ENCODE measurements at places on chromosomes 1 and 21.

DNA sequence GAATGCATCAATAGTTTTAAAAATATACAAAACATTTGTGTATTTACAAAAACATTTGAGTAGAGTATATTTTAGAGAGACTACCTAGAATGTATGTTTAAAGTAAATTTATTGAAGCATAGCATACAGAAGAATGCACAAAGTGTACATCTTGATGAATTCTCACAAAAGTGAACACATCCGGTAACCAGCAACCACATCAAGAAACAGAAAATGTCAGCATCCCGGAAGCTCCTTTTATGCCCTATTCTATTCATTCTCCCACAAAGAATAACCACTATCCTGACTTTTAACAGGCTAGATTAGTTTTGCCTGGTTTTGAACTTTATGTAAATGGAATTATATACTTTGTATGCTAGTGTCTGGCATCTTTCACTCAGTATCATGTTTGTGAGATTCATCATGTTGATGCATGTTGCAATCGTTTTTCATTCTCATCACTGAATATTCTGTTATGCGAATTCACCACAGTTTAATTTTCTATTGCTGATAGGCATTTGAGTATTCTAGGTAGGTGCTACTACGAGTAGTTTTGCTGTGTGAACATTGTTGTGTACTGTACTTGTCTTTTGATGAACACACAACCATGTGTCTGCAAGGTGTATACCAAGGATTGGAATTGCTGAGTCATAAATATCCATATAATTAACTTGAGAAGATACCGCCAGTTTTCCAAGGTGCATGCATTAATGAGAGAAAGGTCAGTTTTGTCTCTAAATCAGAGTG is 75.4 kb downstream of the CACHD1 start:
- no peak for DNase-seq

GRCh38 chr1:86464819-86465218 is 3.9 kb upstream of the CLCA1 start:
- no peak for DNase-seq

DNA sequence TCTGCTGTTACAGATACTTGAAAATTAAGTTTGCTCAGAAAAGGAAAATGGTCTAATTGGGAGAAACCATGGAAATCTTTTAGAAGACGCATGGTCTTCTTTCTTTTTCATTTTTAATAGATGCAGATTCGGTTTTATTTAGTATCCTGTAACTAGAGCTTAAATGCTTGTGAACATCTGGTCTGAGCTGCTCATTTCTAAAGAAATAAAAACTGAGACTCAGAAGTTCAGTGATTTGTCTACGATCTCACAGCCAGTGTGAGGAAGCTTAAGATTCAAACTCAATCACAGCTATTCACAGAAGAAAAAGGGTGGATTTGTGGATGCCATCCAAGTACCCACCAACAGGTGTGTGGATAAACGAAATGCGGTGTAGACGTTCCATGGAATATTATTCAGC is 80.0 kb upstream of the TIAM1 start:
- DNase-seq, result no peak

DNA sequence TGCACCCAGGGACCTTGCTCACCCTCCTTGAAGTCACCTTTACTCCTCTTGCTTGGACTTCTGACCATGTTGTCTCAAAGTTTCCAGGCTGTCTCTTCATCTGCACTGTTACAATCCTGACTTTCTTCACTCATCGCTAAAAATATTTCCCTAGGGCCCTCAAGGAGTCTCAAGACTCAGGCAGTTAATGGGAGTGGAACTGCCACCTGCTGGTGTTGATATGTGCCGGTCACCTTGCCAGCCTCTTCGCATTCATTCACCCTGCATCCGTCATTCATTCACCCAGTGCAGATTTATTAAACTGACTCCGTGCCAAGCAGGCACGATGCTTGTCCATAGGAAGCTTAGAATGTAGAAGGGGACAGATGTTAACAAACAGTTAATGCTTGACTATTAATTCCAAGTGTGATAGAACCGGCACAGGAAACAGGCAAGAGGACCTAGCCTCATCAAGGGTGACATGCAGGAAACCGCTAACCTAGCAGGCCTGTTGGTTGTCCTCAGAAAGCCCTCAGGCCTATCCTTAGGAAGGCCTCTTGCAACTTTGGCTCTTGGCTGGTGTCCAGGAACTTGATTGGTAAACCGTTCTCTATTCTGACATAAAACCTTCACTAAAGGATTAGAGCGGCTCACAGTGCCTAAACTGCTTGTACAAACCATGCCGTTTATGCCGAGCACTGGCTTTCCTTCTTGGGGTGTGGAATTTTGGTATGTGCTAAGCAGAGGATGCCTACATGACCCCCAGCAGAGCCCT is 342.2 kb downstream of the CAMTA1 start:
- no peak for DNase-seq

- DNase-seq, result no peak
These were observed 58.1 kb downstream of the SERBP1 start for GRCh38 chr1:67372136-67372535.

DNA sequence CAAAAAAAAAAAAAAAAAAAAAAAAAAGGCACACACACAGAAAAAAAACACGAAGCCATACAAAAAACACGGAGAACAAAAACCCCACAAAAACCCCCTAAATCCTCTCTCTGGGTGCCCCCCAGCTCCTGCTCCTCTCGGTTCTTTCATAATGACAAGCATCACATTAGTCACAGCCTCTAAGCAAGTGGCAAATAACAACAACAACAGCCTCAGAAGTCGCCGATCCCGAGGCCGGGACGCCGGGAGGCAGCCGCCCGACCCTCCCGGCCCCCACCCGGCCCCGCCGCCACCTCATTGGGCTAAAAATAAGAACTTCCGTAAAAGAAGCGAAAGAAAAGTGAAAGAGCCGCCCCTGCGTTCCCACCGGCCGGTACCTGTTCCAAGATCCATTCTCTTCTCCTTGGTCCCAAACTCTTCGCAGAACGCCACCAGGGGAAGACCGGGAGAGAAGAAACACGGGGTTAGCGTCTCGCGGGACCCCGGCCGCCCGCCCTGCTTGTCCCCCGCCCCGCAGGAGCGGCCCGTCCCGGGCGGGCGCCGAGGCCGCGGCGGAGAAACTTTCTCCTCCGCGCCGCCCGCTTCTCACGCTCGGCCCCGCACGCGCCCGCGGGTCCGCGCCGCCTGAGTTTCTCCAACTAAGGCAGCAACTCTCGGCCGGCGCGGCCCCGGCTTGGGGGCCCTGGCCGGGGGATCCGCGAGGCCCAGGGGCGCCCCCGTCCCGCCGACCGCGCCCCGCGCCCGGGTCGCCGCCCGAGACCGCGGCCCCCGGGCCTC is 102.8 kb downstream of the CASZ1 start:
- DNase-seq, result no peak

- DNase-seq, result no peak
These were observed at the start of gene PTCH2 for GRCh38 chr1:44842862-44843655. Gene PTCH2, minus strand, starts transcription at chr1:44843253. Its CDS starts 321 bp downstream, at chr1:44842932.

DNA sequence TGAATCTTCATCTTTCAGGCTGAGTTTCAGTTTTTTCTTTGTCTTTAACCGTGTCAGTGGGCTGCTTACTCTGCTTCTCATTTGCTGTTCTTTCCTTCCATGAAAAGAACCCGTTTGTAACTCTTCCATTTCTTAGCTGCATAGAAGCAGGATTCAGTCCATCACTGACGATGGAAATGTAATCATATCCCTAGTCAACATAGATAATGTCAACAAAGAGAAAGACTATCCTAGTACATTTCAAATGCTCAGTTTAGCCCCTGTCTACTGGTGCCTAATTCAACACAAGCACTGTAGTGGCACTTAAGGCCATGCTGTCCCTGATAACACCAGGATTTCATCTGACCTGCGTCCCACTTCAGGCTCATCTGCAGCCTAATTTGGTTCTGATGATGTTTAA is 376 bp downstream of the GBP1 start:
- DNase-seq, result no peak

GRCh38 chr1:55426619-55427018 is 211.5 kb upstream of the USP24 start:
- no peak for DNase-seq

DNA sequence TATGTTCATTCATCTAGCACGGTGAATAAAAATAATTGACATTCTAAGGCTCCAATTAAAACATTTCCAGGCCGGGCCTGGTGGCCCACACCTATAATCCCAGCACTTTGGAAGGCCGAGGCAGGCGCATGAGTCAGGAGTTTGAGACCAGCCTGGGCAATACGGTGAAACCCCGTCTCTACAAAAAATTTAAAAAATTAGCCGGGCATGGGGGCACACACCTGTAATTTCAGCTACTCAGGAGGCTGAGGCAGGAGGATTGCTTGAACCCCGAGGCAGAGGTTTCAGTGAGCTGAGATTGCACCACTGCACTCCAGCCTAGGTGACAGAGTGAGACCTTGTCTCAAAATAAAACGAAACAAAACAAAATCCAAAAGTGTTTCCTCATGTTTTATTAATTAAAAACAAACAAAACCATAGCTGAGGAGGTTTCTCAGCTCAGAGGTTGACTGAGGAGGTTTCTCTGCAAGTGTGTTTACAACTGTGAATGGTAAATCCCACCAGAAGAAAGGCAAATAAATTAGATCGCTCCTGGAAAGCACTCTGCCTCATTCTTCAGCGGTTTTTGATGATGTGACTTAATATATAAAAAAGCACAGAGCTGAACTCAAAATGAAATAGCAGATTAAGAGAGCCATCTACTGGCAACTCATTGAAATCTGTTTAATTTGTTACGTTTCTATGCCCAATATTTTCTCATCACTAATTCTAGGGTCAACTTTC is 37.7 kb upstream of the ATG4C start:
- DNase-seq, result no peak

DNA sequence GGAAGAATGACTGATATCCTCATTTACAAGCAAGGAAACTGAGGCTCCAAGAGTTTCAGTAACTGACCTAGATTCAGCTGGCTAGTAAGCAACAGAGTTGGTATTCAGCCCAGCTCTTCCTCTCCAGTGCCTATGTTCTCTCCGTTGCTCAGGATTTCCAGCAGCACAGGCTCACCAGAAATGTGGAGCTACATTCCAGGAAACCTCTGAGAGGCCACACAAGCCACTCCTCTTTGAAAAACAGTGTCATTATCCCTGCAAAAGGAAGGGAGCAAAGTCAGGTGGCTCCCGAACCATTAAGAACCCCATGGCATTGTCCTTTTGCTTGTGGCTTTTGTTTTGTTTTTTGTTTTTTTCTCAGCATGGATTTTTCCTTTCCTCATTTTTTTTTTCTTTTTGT is 40.6 kb upstream of the DUSP10 start:
- DNase-seq, result no peak

- no peak for DNase-seq
These were observed 355.1 kb downstream of the GPATCH2 start for GRCh38 chr1:217275655-217276398.

GRCh38 chr1:87134625-87135328 is 193.9 kb upstream of the LMO4 start:
- DNase-seq, result peak; percentile 68

GRCh38 chr1:244273845-244274619 is 177.7 kb downstream of the ADSS2 start:
- peak; percentile 69 for DNase-seq

DNA sequence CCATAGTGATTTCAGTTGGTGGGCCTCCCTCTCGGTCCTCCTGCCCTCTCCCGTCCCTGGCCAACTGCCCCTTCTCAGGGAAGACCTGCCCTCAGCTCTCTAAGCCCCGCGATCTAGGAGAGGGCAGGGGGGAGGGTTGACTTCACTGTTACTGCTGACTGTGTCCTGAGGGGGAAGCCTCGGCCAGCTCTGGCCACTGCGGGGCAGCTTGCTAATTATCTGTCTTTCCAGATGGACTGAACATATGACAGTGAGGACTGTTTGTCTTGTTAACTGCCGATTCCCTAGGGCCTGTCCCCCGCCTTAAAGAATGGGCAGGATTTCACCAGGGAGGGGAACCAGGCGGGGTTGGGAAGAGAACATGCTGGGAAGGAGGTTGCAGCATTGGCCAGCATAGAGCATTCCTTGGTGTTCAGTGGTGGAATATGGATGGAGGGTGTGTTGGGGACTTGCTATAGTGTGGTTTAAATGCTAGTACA is 22.9 kb downstream of the NIPAL3 start:
- no peak for DNase-seq

- DNase-seq, result no peak
These were observed 489 bp downstream of the CDCA8 start for GRCh38 chr1:37692834-37693175.

- DNase-seq, result no peak
These were observed 345.8 kb downstream of the KIF26B start for GRCh38 chr1:245500546-245500945.

DNA sequence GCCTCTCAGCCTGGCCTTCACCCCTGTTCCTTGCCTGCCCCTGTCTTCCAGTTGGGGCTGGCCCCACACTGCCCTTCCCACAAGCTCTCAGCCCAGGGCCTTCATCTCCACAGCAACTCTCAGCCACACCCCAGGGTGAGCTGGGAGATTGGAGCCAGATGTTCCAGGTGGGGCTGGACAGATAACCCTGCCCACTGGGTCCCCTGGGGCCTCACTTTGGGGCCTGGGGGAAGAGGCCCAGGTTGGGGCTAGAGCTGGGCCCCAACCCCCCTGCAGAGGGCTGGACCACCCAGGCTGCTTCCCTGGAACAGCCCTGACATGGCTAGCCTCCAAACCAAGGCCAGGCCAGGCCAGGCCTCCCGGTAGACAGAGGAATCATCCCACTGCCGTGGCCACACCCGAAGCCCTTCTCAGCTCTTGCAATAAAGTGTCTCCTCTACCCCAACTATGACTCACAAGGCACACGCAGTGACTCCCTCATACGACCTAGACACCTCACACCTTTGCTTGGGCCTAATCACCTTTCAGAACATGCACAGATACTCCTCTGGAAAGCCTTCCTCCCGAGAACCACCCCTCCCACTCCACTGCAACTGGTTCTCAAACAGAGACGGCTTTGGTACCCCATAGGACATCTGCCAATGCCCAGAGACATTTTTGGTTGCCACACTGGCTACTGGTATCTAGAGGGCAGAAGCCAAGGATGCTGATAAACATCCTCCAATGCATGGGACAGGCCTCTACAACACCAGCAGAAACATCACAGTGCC is 22.2 kb downstream of the SLC2A1 start:
- DNase-seq, result no peak

- no peak for DNase-seq
These were observed 48.8 kb upstream of the IGSF5 start for GRCh38 chr21:39696196-39696595.

DNA sequence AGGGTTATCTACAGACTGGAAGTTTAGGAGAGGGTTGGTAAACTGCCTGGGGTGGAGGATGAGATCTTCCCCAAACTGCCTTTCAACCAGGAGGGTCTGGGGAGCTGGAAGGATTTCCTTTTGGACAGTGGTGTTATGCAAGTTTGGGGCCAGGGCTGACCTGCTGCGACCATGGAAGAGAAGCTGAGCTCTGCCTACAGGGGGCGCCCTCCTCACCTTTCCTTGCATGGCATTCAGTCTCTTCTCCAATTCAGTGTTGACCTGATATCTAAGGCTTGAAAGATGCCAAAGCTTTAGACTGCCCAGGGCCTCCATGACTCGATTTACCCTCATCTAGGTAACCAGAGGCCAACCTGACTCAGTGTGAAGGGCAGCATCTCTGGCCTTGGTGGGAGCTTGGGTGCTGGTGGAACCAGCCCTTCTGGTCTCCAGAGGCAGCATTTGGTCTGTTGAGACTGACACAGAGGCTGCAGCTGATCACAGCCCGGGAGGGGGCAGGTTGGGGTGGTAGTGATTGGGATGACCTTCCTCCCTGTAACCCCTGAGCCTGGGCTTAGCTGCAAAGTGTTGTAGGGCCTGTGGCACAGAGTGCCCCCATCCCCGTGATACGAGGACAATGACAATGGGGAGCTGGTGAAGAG is 170.0 kb downstream of the GRIK3 start:
- no peak for DNase-seq

- DNase-seq, result no peak
These were observed 415.5 kb downstream of the RPS6KC1 start for GRCh38 chr1:213466541-213466940.

GRCh38 chr1:41528106-41528505 is 43.6 kb upstream of the EDN2 start:
- DNase-seq, result no peak

GRCh38 chr1:61568460-61569302 is 156.3 kb downstream of the TM2D1 start:
- no peak for DNase-seq
